ENCODE measurements at places on chromosomes 11 and 22.

GRCh38 chr11:133020372-133020714 lies 512.0 kb downstream of the OPCML start:
- peaks cover 20% of the 10 kb centered on the region for H3K27me3 ChIP-seq
- no peak overlapping the region for H3K4me3 ChIP-seq
- H3K36me3 ChIP-seq, result no peaks in the 10 kb centered on the region
- no peak overlapping the region for H3K27ac ChIP-seq
- no peak for DNase-seq

DNA sequence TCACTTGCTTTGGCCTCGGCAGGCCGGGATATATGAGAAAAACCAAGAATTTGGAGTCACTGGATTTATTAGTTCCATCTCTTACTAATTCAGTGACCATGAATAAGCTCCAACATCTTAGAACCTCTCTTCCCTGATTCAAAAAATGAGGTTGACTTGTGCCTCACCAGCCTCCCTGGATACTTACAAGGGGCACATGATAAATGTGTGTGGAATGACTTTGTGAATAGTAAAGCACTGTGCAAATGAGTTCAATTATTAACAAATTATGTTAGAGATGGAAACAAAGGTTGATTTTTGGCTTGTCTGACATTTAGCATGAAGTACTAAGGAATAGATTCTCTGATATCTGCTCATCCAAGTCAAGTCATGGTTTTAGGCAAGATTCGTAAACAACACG lies 104.1 kb downstream of the TRIM44 start:
- no peaks in the 10 kb centered on the region for H3K27me3 ChIP-seq
- H3K4me1 ChIP-seq, result peaks cover 45% of the 10 kb centered on the region
- peaks cover 51% of the 10 kb centered on the region for H3K36me3 ChIP-seq
- no peak overlapping the region for H3K4me3 ChIP-seq
- H3K27ac ChIP-seq, result no peak overlapping the region

GRCh38 chr11:74932169-74932568 lies 16.7 kb downstream of the XRRA1 start:
- H3K36me3 ChIP-seq, result peaks cover 21% of the 10 kb centered on the region
- peak overlapping the region; percentile 58 for H3K27ac ChIP-seq
- H3K4me3 ChIP-seq, result no peak overlapping the region
- H3K4me1 ChIP-seq, result peaks cover 2% of the 10 kb centered on the region
- DNase-seq, result no peak

DNA sequence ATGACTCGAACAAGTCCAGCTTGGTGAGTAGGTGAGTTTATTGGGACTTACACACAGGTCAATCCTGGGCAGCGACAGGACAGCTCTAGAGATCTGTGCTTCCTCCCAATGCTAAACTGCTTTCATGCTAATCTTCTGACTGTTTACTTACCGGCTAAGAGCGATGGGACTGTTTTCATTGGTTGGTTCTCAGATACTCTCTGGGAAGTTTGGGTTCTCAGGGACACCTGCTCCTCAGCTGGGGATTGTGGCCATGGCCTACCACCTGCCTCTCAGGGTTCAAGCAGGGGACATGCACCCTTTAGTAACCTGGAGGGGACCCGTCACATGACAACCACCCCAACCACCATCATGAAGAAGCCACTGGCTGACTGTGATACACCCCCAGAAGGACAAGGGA lies 13.1 kb downstream of the APOL2 start:
- H3K4me3 ChIP-seq, result no peak overlapping the region
- peaks cover 4% of the 10 kb centered on the region for H3K4me1 ChIP-seq
- H3K36me3 ChIP-seq, result peaks cover 19% of the 10 kb centered on the region
- no peak for DNase-seq
- peak overlapping the region; percentile 39 for H3K27ac ChIP-seq

DNA sequence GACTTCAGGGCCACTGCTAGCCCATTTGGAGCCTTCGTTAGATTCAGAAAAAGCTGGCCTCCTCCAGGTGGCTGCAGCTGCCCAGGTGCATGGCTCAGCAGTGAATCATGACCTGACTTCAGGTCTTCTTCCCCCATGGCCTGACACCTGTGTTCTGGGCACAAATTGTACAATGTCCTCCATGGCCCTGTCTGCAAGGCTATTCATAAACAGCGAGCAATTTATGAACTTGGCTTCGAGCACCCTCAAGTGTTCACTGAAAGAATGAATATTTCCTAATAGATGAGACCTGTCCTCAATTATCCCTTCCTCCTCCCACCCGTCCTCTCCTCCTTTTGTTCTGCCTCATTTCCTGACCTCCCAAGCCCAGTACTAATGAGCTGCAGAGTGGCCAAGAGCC lies 12.2 kb upstream of the VPS37C start:
- DNase-seq, result no peak
- no peaks in the 10 kb centered on the region for H3K36me3 ChIP-seq
- H3K4me1 ChIP-seq, result peaks cover 12% of the 10 kb centered on the region
- no peak overlapping the region for H3K4me3 ChIP-seq
- peak overlapping the region; percentile 11 for H3K27ac ChIP-seq

GRCh38 chr11:58179648-58180047 lies 9.2 kb upstream of the OR9Q2 start:
- H3K27me3 ChIP-seq, result peaks cover 46% of the 10 kb centered on the region
- H3K27ac ChIP-seq, result no peak overlapping the region
- H3K4me3 ChIP-seq, result no peak overlapping the region
- no peaks in the 10 kb centered on the region for H3K4me1 ChIP-seq

DNA sequence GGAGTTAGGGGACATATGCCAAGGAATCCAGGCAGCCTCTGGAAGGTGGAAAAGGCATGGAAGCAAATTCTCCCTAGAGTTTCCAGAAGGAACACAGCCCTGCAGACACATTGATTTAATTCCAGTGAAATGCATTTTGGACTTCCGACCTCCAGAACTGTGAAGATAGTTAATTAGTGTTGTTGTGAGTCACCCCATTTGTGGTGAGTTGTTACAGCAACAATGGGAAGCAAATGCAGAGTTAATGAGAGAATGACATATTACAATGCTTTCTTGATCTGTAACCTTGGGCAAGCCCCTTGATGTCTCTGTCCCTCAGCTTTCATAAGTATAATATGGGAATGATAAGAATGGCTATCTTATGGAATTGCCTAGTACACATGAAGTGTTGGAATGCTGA lies 178.7 kb downstream of the KIRREL3 start:
- H3K27ac ChIP-seq, result no peak overlapping the region
- no peaks in the 10 kb centered on the region for H3K4me1 ChIP-seq
- no peaks in the 10 kb centered on the region for H3K36me3 ChIP-seq
- H3K27me3 ChIP-seq, result peaks cover 35% of the 10 kb centered on the region
- no peak for DNase-seq
- H3K4me3 ChIP-seq, result no peak overlapping the region

GRCh38 chr11:106087815-106088435 lies 10.5 kb downstream of the AASDHPPT start:
- peaks cover 25% of the 10 kb centered on the region for H3K4me1 ChIP-seq
- no peak for DNase-seq
- H3K36me3 ChIP-seq, result peaks cover 71% of the 10 kb centered on the region
- no peak overlapping the region for H3K27ac ChIP-seq
- no peaks in the 10 kb centered on the region for H3K27me3 ChIP-seq

GRCh38 chr11:131146827-131147490 lies 223.5 kb upstream of the NTM start:
- H3K27ac ChIP-seq, result no peak overlapping the region
- H3K4me1 ChIP-seq, result no peaks in the 10 kb centered on the region
- no peaks in the 10 kb centered on the region for H3K36me3 ChIP-seq
- no peak overlapping the region for H3K4me3 ChIP-seq
- no peak for DNase-seq

DNA sequence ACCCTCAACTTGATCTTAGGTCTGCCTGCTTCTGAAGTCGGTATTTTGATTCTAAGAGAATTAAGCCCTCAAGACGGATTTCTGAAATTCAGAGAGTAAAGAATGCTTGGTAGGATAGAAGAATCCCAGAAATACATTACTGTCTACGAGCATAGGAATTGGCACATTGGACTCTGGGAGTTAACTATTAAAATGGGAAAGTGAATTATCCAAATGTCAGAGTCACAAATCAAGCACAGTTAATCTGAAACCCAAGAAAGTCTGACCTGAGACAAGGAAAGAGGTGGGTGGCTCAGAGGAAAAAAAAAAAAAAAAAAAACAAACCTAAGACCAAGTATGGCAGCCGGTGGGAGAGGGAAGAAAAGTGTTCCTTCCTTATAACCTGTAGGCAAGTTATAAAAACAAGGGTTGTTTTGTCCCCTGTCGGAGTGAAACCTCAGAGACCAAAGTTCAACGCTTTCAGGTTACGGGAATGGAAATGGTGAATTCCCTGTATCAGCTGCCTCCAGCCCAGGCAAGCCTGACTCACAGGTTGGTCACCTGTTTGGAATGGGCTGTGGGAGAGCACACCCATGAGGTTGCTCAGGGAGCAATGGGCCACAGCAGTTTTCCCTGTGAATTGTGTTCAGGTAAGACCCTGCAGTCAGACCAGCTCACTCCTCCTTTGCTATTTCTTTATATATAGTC lies 139.0 kb downstream of the ETS1 start:
- no peak overlapping the region for H3K27ac ChIP-seq
- DNase-seq, result no peak
- H3K4me1 ChIP-seq, result peaks cover 51% of the 10 kb centered on the region
- no peaks in the 10 kb centered on the region for H3K27me3 ChIP-seq
- no peaks in the 10 kb centered on the region for H3K36me3 ChIP-seq

GRCh38 chr11:57527056-57527631 lies 3.4 kb downstream of the TIMM10 start:
- peaks cover 6% of the 10 kb centered on the region for H3K36me3 ChIP-seq
- DNase-seq, result peak; percentile 71
- H3K27me3 ChIP-seq, result no peaks in the 10 kb centered on the region
- no peak overlapping the region for H3K4me3 ChIP-seq

DNA sequence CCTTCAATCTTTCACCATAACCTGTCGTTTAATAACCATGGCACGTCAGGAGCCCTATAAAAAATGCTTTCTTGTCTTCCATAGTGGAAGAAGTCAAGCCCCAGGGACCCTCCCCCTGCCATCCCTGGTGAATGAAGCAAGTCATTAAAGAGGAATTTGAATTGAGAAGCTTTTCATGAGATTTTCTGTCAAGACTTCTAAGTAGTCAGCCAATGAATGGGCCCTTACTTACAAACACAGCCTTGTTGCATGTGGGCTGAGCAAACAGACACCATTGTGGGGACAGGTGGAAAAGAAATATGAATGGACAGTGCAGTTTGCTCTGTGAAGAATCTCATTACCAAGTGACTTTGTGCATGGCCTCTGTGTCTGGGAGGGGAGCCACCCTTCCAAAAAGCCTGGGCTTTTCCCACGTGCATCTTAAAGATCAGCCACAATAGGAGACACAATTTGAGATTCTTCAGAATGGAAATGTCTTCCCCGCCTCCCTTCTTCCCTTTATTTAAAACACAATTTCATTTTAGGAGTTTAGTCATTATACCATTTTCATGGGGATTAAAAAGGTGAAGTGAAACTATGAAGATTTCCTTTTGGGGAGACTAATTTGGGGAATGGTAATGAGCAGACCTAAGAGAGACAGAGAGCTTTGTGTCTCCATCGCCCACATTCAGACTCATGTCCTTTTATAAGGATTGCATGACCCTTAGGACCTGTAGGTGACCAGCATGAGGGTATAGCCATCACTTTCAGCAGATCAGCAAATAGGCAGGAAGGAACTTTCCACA lies 152.0 kb downstream of the LRRC4C start:
- H3K27me3 ChIP-seq, result no peaks in the 10 kb centered on the region
- no peak for DNase-seq
- H3K4me1 ChIP-seq, result no peaks in the 10 kb centered on the region
- H3K27ac ChIP-seq, result no peak overlapping the region

- H3K27me3 ChIP-seq, result peaks cover 30% of the 10 kb centered on the region
- peak overlapping the region; percentile 76 for H3K4me3 ChIP-seq
- H3K4me1 ChIP-seq, result peaks cover 29% of the 10 kb centered on the region
- no peaks in the 10 kb centered on the region for H3K36me3 ChIP-seq
- H3K27ac ChIP-seq, result no peak overlapping the region
Measured at GRCh38 chr22:35352214-35353111, 28.4 kb upstream of the HMOX1 start.

GRCh38 chr22:38148245-38148644 lies 33.4 kb downstream of the PLA2G6 start:
- H3K36me3 ChIP-seq, result peaks cover 11% of the 10 kb centered on the region
- peaks cover 24% of the 10 kb centered on the region for H3K4me1 ChIP-seq
- no peaks in the 10 kb centered on the region for H3K27me3 ChIP-seq
- H3K4me3 ChIP-seq, result no peak overlapping the region
- no peak for DNase-seq

- no peaks in the 10 kb centered on the region for H3K4me1 ChIP-seq
- no peak for DNase-seq
- peaks cover 21% of the 10 kb centered on the region for H3K27me3 ChIP-seq
- no peak overlapping the region for H3K4me3 ChIP-seq
- no peak overlapping the region for H3K27ac ChIP-seq
Measured at GRCh38 chr22:43944670-43945430, 10.4 kb upstream of the SAMM50 start.

- H3K4me1 ChIP-seq, result no peaks in the 10 kb centered on the region
- H3K4me3 ChIP-seq, result no peak overlapping the region
- no peak overlapping the region for H3K27ac ChIP-seq
- peaks cover 15% of the 10 kb centered on the region for H3K36me3 ChIP-seq
- no peaks in the 10 kb centered on the region for H3K27me3 ChIP-seq
Measured at GRCh38 chr11:31656051-31656450, 146.5 kb downstream of the ELP4 start.

GRCh38 chr11:111978028-111978771 lies 41.1 kb downstream of the DIXDC1 start:
- H3K36me3 ChIP-seq, result peaks cover 2% of the 10 kb centered on the region
- H3K27ac ChIP-seq, result no peak overlapping the region
- peak overlapping the region; percentile 69 for H3K4me3 ChIP-seq
- H3K4me1 ChIP-seq, result peaks cover 8% of the 10 kb centered on the region
- peaks cover 20% of the 10 kb centered on the region for H3K27me3 ChIP-seq

- no peak overlapping the region for H3K27ac ChIP-seq
- no peak for DNase-seq
- peaks cover 6% of the 10 kb centered on the region for H3K4me1 ChIP-seq
- H3K36me3 ChIP-seq, result no peaks in the 10 kb centered on the region
Measured at GRCh38 chr22:39999144-39999757, 4.5 kb downstream of the FAM83F start.

DNA sequence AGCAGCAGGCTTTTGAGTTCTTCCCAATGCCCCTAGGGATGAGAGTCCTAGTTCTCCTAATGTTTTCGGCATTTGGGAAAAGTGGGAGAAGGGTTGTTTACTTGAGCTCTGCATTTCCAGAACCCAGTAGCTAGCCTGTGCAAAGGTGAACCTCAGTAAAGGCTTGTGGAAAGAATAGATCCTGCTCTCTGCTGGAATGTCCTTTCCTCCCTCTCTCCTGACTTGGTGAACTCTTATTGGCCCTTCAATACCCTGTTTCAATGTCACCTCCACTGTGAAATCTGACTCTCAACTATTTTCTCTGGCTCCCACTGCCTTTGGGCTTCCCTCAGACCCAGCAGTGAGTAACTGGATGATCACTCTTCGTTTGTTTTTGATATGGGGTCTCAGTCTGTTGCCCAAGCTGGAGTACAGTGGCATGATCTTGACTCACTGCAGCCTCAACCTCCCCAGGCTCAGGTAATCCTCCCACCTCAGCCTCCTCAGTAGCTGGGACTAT lies 2.4 kb upstream of the UVRAG start:
- no peak for DNase-seq
- no peaks in the 10 kb centered on the region for H3K36me3 ChIP-seq
- peaks cover 15% of the 10 kb centered on the region for H3K4me1 ChIP-seq
- no peak overlapping the region for H3K4me3 ChIP-seq
- H3K27me3 ChIP-seq, result no peaks in the 10 kb centered on the region

GRCh38 chr11:99368583-99368982 lies 347.8 kb downstream of the CNTN5 start:
- H3K27ac ChIP-seq, result no peak overlapping the region
- no peaks in the 10 kb centered on the region for H3K36me3 ChIP-seq
- H3K4me1 ChIP-seq, result no peaks in the 10 kb centered on the region
- DNase-seq, result no peak
- no peaks in the 10 kb centered on the region for H3K27me3 ChIP-seq

Data from naive thymus-derived CD8-positive, alpha-beta T cell (primary cell).